Stimulated activated CD4-positive, alpha-beta T cell treated with anti-CD3 and anti-CD28 coated beads, Interleukin-2, amount 100 ng/mL, for 48 hours (primary cell): ENCODE measurements at places on chromosomes 11 and 22.

GRCh38 chr11:20022363-20023081, 137.8 kb downstream of the DBX1 start:
- no peak for DNase-seq

DNA sequence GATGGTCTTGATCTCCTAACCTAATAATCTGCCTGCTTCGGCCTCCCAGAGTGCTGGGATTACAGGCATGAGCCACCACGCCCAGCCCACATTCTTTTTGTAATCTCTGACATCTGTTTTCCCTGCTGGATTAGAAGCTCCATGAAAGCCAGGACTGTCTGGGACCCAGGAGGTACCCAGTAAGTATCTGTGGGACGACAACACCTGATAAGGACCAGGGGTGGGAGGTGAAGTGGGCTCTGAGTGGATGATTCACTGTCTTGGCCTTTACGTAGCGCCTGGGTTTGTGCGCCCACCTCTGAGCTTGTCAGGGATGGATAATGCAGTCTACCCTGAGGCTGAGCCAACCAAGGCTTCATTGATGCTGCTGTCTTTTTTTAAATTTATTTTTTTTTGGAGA, 118.8 kb downstream of the ABTB2 start:
- no peak for DNase-seq

DNA sequence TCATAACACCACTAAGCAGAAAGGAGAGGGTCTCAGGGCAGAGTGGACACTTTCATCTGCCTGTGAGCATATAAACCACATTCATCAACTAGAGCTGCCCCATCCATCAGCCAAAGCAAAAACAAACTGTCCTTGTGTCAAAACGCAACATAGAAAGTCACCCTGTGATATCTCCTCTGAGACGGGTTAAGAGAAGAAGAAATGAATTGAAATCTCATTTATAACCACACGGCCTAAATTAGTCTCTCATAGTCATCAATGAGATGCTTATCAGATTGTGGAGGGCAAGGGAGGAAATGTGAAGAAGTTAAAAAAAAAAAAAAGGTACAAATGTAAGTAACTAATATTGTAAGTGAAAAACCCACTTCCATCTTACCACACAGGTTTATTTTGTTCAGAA, 75.7 kb downstream of the SIK3 start:
- DNase-seq: no peak

GRCh38 chr22:39907047-39907446, 6.2 kb downstream of the GRAP2 start:
- no peak for DNase-seq
